ENCODE measurements at places on chromosomes 6 and 20.

- H3K36me3 ChIP-seq, result no peaks in the 10 kb centered on the region
- H3K27ac ChIP-seq, result no peak overlapping the region
These were observed 635.3 kb downstream of the UTRN start for GRCh38 chr6:144920391-144920961.

GRCh38 chr6:37633581-37634237 is 64.0 kb downstream of the MDGA1 start:
- H3K4me3 ChIP-seq, result no peak overlapping the region
- H3K36me3 ChIP-seq, result no peaks in the 10 kb centered on the region
- peaks cover 3% of the 10 kb centered on the region for H3K4me1 ChIP-seq
- H3K27ac ChIP-seq, result no peak overlapping the region
- no peak for DNase-seq

GRCh38 chr6:79466207-79466834 is 70.9 kb downstream of the LCA5 start:
- H3K27ac ChIP-seq, result no peak overlapping the region
- no peaks in the 10 kb centered on the region for H3K4me1 ChIP-seq
- H3K4me3 ChIP-seq, result no peak overlapping the region
- peaks cover 11% of the 10 kb centered on the region for H3K27me3 ChIP-seq
- no peaks in the 10 kb centered on the region for H3K36me3 ChIP-seq

DNA sequence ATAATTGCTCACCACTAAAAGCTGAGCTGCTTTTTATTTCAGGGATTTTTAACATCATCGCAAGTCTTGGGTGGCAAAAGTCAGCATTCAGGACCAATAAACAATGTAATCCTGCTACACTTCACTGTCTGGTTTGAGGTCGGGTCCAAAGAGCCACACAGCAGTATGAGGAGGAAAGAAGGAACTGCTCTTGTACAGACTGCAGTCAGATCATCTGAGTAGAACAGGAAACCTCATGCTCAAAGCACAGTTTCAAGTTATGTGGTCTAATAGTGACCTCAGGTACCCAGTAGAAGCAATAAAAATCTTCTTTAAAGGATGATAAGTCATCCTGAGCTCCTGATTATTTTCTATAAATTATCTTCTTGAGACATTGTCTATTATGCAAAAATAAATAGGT is 211.4 kb downstream of the FUT9 start:
- no peaks in the 10 kb centered on the region for H3K27me3 ChIP-seq
- H3K27ac ChIP-seq, result no peak overlapping the region
- no peaks in the 10 kb centered on the region for H3K4me1 ChIP-seq
- H3K36me3 ChIP-seq, result no peaks in the 10 kb centered on the region
- DNase-seq, result no peak

DNA sequence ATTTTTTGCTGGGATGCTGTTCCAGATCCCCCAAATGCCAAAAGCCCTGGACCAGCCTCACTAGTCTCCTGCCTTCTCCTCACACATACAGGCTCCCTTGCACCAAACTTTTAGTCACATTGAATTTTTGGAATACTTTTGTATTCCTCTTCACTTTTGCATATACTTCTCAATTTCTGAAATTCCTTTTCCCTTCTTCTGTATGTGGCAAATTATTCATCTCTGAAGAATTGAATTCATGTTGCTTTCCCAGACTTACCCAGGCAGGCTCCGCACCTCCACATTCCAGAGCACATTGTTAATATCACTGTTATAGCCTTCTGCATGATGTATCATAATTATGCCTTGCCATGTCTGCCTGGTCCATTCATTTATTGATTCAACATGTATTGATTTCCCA is 255.3 kb upstream of the POU3F2 start:
- no peaks in the 10 kb centered on the region for H3K27me3 ChIP-seq
- no peaks in the 10 kb centered on the region for H3K4me1 ChIP-seq

DNA sequence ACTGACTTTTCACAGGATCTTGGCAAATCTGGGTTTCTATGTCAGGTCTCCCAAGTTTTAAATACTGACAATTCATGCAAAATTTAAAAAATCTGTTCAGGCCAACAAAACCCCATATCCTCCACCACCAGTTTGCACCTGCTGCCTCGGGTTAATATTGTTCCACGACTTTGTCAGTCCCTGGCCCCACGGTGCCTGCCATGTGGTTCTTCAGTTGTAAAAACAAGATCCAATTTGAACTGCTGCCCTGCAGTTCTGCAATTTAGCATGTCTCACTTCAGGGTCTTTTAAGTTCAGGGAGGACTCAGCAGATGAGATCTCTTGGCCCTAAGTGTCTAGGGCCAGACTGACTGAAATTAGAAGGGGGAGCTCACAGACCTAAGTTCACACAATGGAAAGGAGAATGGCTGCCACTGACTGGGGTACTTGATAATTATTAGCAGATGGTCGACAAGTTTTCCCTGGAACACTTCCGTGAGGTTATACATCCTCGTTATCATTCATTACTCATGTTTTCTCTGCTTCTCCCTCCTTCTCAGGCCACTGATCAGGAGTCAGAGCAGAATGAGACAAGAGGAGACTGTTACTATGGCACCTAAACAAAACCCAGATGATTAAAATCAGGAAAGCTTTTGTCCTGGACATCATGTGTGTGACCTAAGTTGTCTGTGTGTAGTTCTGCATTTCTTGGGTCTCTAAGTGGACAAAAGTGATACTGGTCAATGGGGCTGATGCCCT is 223.6 kb downstream of the KIF16B start:
- H3K4me3 ChIP-seq, result no peak overlapping the region
- H3K36me3 ChIP-seq, result no peaks in the 10 kb centered on the region
- no peaks in the 10 kb centered on the region for H3K27me3 ChIP-seq
- H3K4me1 ChIP-seq, result no peaks in the 10 kb centered on the region
- no peak for DNase-seq
- H3K27ac ChIP-seq, result no peak overlapping the region

DNA sequence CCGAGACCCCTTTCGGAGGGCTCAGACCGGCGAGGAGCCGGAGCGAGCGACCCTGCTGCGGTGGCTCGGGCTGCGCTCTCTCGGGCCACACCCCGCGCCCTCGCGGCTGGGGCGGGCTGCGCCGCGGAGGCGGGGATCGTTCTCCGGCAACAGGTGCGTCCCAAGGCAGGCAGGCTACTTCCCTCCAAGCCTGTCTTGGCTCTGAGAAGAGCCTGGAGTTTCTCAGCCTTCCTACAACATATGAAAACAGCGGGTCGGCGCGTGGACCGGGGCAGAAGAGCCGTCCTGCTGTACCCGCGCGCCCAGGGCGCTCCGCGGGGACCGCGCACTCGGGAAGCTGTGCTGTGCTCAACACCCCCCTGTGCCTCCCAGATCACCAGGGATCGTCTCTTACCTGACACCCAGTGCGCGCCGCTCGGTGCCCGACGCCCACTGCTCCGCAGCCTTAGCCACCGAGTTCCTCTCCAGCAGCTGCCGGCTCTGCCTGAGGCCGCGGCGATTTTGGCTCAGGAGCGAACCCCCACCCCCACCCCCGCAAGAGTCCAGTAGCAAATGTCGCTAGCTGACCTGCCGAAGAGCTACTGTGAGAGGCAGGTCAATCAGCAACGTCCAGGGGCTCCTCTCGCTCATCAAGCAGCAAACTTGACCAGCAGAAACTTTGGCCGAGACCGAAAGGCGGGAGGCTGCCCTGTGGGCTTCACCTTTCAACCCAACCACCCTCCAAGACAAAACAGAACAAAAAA is 3.7 kb upstream of the OLIG3 start:
- H3K27ac ChIP-seq, result no peak overlapping the region
- H3K27me3 ChIP-seq, result peaks cover 59% of the 10 kb centered on the region
- H3K36me3 ChIP-seq, result no peaks in the 10 kb centered on the region
- peak overlapping the region; percentile 20 for H3K4me3 ChIP-seq
- no peak for DNase-seq
- H3K4me1 ChIP-seq, result peaks cover 55% of the 10 kb centered on the region

DNA sequence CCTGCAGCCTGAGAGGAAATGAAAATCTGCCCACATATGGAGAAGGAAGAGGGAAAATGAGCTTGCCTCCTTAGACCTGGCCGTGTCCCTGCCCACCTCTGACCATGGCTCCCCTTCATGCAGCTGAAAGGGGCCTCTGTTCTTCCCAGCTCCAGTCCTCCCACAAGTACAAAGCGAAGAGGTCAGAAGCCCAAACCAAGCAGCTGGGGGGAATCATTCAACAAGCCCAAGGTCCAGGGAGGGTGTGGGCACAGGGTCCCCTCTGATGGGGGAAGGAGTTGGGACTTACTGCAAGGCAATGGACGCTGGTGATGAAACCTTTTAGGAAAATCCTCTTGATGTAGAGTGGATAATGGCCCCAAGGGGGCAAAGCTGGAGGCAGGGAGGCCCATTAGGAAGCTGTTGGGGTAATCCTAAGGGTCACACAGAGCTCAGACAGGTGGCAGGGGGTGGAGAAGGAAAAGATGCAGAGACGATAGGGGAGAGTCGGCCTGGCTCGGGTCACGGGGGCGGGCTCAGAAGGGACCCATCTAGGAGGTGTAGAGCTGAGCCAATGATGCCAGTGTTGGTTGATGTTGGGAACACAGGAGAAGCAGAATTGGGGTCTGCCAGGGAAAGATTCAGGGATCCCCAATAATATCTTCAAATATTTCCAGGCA is 16.1 kb upstream of the GRM4 start:
- no peak overlapping the region for H3K27ac ChIP-seq
- no peaks in the 10 kb centered on the region for H3K27me3 ChIP-seq
- H3K4me1 ChIP-seq, result peaks cover 3% of the 10 kb centered on the region

GRCh38 chr20:36919715-36920333 is 31.7 kb downstream of the SAMHD1 start:
- DNase-seq, result peak; percentile 71
- H3K27ac ChIP-seq, result no peak overlapping the region
- peaks cover 11% of the 10 kb centered on the region for H3K4me1 ChIP-seq
- H3K27me3 ChIP-seq, result no peaks in the 10 kb centered on the region
- H3K4me3 ChIP-seq, result no peak overlapping the region

DNA sequence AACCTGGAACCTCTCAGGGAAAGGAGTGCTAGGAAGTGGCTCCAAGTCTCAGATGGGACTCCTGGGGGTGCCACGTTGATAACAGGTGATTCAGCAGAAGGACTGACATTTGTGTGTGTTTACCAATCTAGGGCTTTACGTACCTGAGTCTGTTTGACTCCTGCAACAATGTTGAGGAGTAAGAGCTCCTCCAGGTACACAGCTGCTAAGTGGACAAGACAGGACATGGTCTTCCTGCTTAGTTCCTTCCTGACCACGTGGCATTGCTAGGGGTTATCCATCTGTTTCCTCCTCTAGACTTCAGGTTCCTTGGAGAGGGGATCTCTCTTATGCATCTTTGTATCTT is 164.5 kb upstream of the SLC24A3 start:
- H3K36me3 ChIP-seq, result no peaks in the 10 kb centered on the region
- no peak for DNase-seq
- no peaks in the 10 kb centered on the region for H3K27me3 ChIP-seq

GRCh38 chr6:34189806-34190503 is 44.1 kb upstream of the GRM4 start:
- H3K4me1 ChIP-seq, result peaks cover 12% of the 10 kb centered on the region
- peak; percentile 49 for DNase-seq
- H3K27ac ChIP-seq, result no peak overlapping the region

DNA sequence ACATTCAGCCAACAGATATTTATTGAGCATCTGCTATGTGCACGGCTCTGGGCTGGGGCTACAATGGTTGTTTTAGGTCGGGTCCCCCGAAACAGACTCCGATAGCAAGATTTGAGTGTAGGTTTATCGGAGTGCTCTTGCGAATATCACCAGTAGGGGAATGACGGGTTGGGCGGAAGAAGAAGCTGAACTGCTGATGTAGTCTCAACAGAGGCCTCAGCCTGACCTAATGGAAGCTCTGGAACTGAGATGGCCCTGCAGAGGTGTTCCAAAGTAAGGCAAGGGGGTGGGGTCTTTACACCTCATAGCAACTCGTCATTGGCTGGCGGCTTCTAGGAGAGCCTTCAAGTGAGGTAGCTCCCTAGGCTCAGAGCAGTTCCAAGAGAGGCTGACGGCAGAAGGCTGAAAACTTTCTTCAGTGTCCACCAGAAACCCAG is 1.1 kb downstream of the L3MBTL1 start:
- H3K4me1 ChIP-seq, result peaks cover 15% of the 10 kb centered on the region
- peaks cover 21% of the 10 kb centered on the region for H3K27me3 ChIP-seq
- H3K27ac ChIP-seq, result no peak overlapping the region
- no peak for DNase-seq

GRCh38 chr20:47008842-47009518 is 114.3 kb downstream of the EYA2 start:
- DNase-seq, result no peak
- H3K36me3 ChIP-seq, result no peaks in the 10 kb centered on the region
- peaks cover 2% of the 10 kb centered on the region for H3K27me3 ChIP-seq

DNA sequence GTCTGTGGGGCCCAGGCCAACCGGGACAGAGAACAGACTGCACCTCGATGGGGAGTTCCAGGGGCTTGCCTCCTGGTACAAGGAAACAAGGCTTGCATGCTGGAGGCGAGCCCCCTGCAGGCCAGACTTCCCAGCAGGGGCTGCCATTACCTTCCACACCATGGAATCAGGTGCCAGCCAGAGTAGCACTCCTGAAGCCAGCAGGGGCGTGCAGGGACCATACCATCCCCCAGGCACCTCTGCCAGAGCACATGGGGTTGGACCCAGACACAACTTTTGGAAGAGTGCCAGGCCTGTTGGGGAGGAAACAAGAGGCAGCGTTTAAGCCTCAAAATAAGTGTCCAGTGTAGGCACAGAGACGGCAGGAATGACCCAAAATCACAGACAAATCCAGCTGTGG is 6.5 kb downstream of the DDO start:
- no peaks in the 10 kb centered on the region for H3K4me1 ChIP-seq
- H3K27me3 ChIP-seq, result peaks cover 4% of the 10 kb centered on the region
- no peak overlapping the region for H3K27ac ChIP-seq
- no peaks in the 10 kb centered on the region for H3K36me3 ChIP-seq
- DNase-seq, result no peak

GRCh38 chr20:53592992-53593465 is 610 bp downstream of the ZNF217 start:
- DNase-seq, result no peak
- peak overlapping the region; percentile 94 for H3K27ac ChIP-seq
- H3K27me3 ChIP-seq, result no peaks in the 10 kb centered on the region
- H3K4me1 ChIP-seq, result peaks cover 11% of the 10 kb centered on the region

DNA sequence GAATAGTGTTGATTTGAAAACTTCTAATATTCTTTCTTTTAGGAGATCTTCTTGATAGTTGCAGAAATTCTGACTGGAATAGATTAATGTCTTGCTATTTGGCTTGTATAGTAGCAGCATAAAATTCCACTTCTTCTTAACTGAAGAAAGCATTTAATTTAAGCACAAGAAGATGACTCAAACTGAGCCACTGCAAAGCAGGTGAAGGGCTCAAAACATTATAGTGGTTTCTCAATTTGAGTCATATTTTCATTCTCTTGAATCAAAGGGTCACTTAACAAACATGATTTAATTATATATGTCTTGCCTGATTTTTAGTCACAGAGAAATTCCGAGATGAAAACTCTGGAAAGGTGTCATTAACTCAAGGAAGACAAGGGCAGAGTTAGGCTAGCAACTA is 239.3 kb downstream of the ZNF217 start:
- H3K27me3 ChIP-seq, result no peaks in the 10 kb centered on the region
- no peak overlapping the region for H3K27ac ChIP-seq
- no peak for DNase-seq
- H3K4me3 ChIP-seq, result no peak overlapping the region
- H3K36me3 ChIP-seq, result no peaks in the 10 kb centered on the region
- no peaks in the 10 kb centered on the region for H3K4me1 ChIP-seq

Measured in CD4-positive, alpha-beta T cell (primary cell).